ENCODE measurements at places on chromosomes 7 and 10. TPM values are rescaled to one million over a fixed set of nuclear protein-coding genes. Genes with fewer than 3 reads are reported as not detected.

- no peak for DNase-seq
Measured at GRCh38 chr10:14527134-14527844, 196.6 kb upstream of the FRMD4A start.

Gene ARL3
- 14.3 TPM for total RNA-seq

Gene AKR1E2
- 74.3 TPM for total RNA-seq

DNA sequence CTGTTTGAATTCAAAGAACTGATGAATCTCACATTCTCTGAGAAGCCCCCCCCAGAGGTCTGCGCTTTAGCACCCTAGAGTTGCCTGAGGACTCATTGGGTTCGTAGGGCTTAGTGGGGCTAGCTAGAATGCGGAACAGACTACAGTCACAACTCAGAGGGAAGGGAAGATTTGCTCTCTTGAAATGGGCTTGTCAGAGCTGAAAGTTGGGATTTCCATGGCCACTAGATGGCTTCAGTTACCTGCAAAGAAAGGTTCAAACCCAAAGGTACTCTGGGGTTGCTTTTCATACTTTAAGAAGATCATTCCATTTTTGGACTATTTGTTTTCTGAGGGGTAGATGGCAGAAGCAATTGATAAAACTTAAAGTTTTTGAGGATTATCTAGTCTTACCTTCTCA is 205.0 kb downstream of the BBS9 start:
- peak; percentile 23 for DNase-seq

- no peak for DNase-seq
Measured at GRCh38 chr7:42915356-42915755, 3.5 kb upstream of the C7orf25 start.

Gene SCIN
- total RNA-seq = 18.8 TPM

- no peak for DNase-seq
Measured at GRCh38 chr10:67657775-67658174, 38.2 kb downstream of the CTNNA3 start.

GRCh38 chr10:90197766-90198165 is 496.4 kb downstream of the KIF20B start:
- no peak for DNase-seq

- no peak for DNase-seq
Measured at GRCh38 chr7:11896663-11897062, 64.7 kb upstream of the THSD7A start.

Measured in Caki2 (cell line).